ENCODE measurements at places on chromosomes 1 and 21.

- no peak for DNase-seq
Measured at GRCh38 chr1:41344708-41345159, 16.5 kb upstream of the FOXO6 start.

GRCh38 chr1:3034728-3035562 lies 13.7 kb downstream of the ACTRT2 start:
- DNase-seq: no peak

DNA sequence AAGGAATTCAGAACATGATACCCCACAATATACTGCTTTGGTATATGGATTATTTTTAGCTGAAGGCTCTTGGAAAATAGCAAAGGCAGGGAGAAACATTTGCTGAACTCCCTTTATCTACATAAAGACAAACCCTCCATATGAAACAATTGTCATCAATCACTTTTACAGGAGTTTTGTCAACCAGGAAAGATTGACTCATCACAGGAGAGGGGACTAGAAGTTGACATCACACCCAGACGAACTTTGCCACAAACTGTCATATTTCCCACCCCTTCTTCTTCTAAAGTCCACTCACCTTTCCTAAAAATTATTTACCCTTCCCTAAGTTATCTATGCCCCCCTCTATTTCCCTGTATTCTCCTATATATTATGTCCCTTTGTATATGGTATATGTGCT lies 47.9 kb downstream of the RBM11 start:
- no peak for DNase-seq

GRCh38 chr1:183267646-183268431 lies 81.8 kb downstream of the LAMC2 start:
- DNase-seq: peak; percentile 80

All from dermis blood vessel endothelial cell (primary cell).